ENCODE measurements at places on chromosomes 4 and X.

- no peak for DNase-seq
These were observed 575.5 kb downstream of the GBA3 start for GRCh38 chr4:23268072-23268771.

DNA sequence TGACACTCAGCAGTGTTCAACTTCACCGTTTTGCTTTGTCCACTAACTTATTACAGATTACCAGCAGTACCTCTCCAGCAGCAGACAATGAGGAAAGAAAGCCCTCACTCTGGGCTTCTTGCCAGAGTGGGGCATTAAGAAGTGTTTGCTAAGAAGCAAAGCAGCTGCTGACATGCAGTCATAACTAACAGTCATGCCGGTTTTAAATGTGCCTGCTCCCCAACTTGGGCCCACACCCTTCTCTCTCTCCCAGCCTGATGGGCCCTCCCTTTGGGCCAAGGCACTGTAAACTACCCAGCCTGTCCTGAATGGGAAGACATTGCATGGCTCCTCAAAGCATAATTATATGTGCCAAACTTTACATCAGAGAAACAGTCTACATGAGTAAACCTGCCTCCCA lies 54.6 kb upstream of the HHIP start:
- no peak for DNase-seq

- DNase-seq, result no peak
These were observed 44.5 kb downstream of the DTHD1 start for GRCh38 chr4:36325926-36326325.

- no peak for DNase-seq
These were observed 7.8 kb upstream of the CLOCK start for GRCh38 chr4:55554453-55555030.

- DNase-seq, result no peak
These were observed 187.9 kb upstream of the LCORL start for GRCh38 chr4:18209448-18209847.

GRCh38 chr4:77454858-77455257 lies 150.8 kb upstream of the CXCL13 start:
- DNase-seq, result no peak

DNA sequence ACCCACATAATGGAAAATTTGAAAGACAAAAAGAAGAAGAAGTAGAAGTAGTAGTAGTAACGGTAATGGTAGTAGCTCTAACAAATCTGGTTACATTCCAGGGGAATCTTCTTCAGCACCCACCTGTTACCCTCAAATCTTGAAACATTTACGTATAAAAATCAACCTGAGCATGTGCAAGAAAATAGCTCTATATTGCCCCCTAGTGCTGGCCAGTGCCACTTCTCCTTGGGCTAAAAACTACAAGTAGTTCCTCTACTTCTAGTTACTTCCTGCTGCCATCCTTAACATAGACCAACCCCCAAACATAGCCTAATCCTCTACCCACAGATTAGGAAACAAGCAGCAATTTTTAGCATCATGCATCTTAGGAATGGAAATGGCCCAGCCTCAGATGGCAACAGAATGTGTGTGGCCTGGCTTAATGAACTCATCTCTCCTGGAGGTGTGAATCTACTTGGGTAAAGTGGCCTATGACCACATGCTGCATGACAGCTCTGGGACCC lies 3.1 kb downstream of the PDGFC start:
- peak; percentile 61 for DNase-seq

- no peak for DNase-seq
These were observed 25.5 kb downstream of the PRMT9 start for GRCh38 chr4:147658501-147658900.

GRCh38 chr4:189060104-189060503 lies 880.6 kb upstream of the FRG1 start:
- no peak for DNase-seq

GRCh38 chr4:103171006-103171405 lies 27.1 kb downstream of the CENPE start:
- DNase-seq, result no peak

DNA sequence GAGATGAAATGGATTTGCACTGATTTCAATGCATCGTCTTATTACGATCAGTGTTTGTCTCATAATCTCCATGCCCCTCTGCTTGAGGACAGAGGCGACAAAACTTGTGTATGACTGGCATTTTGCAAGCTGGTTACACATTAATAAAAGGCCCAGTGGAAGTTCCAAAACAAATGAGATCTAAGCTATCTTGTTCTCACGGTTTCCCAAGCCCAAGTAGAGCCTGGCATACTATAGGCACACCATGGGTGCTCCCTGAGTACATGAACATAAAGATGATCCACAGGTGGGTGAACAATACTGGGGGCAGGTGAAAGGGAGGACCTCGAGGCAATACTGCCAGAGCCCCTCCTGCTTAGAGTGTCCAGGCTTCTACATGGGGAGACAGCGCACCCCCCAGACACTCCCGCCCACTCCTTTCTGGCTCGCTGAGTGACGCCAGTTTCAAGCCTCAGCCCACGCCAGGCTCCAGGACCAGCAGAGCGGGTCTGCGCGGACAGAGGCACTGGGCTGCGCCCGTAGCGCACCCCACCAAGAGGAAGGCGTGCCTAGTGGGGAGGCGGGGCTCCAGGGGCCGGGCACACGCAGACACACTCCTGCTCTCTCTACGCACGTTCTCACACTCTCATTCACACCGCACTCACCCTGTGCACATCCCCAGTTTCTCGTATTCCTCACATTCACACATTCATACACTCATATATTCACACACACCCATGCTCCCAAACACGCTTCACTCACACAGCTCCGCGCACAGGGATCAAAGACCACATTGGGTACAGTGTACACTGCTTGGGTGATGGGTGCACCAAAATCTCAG lies 8.9 kb upstream of the GSX2 start:
- no peak for DNase-seq

DNA sequence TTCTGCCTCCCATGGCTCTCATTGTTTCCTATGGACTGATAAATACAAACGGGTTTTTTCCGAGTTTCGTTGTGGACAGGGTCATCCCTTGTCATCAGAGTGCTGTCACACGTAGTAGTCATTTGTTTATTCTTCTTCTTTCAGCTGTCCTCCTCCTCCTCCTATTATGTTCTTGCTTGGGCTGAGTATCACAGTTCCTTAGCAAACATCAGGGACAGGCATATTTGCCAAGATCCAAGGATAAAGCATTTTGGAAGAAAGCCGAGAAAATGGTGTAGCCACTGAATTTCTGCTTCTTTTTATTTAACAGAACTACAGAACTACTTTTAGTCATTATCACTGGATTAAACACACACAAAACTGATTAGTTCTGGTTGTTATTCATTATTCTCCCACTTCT lies 167.9 kb downstream of the MAML3 start:
- DNase-seq, result no peak

- DNase-seq, result peak; percentile 28
These were observed 755 bp downstream of the KLHL8 start for GRCh38 chr4:87219632-87220093.

- no peak for DNase-seq
These were observed 3.1 kb downstream of the POU3F4 start for GRCh38 chrX:83511208-83511607.

GRCh38 chr4:181611033-181611711 lies 632.0 kb upstream of the TENM3 start:
- DNase-seq, result no peak

- DNase-seq, result peak; percentile 77
These were observed at the start of gene MED12 for GRCh38 chrX:71118032-71118984. Gene MED12, plus strand, starts transcription at chrX:71118596. Its CDS starts 159 bp downstream, at chrX:71118755.

GRCh38 chr4:860561-860960 lies 34.6 kb upstream of the CPLX1 start:
- DNase-seq, result no peak

- no peak for DNase-seq
These were observed 7.9 kb downstream of the RHOH start for GRCh38 chr4:40204507-40205258.

- no peak for DNase-seq
These were observed 43.4 kb downstream of the NKX6-1 start for GRCh38 chr4:84455697-84456096.

GRCh38 chr4:13515268-13515667 lies 29.0 kb downstream of the NKX3-2 start:
- DNase-seq, result no peak

GRCh38 chrX:14497184-14497666 lies 32.1 kb upstream of the GLRA2 start:
- DNase-seq, result no peak

DNA sequence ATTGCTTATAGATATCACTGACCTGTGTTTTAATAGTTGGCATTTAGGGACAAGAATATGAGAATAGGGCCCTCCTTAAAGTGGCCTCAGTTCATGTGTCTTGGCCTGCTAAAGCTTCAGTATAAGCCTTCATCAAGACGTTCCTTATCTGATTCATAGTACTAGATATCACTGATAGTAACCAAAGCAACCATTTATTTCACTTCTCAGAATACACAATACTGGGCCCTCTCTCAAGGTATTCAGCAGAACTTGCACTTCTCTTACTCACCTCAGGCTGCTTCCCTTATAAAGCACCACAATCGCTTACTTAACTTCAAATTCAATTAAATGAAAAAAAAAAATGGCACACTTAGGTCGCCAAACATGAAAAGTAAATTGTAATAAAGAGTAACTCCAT lies 259.4 kb upstream of the PCDH7 start:
- no peak for DNase-seq

GRCh38 chr4:64940698-64941097 lies 531.4 kb upstream of the TECRL start:
- no peak for DNase-seq
